ENCODE measurements at places on chromosomes 1 and 21.

GRCh38 chr1:233473549-233474204 is 140.2 kb upstream of the KCNK1 start:
- DNase-seq: no peak

- DNase-seq: no peak
Measured at GRCh38 chr1:95197616-95198252, 36.3 kb upstream of the RWDD3 start.

DNA sequence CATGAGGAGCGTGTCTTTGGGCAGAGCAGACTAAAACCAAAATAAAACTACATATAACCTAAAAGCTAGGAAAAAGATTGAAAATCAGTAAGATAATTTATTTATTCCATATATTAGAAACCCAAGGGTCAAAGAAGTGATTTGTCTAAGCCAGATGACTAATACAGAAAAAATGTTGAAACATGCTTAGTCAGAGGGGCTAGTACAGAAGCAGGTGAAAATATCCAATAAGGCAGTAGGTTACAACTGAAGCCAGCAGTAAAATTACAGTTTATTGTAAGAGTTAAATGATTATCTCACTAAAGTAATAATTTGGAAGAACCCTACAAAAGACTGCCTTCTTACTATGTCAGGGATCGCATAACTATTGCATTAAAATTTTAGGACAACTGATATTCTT is 1190.9 kb upstream of the PRMT6 start:
- DNase-seq: no peak

DNA sequence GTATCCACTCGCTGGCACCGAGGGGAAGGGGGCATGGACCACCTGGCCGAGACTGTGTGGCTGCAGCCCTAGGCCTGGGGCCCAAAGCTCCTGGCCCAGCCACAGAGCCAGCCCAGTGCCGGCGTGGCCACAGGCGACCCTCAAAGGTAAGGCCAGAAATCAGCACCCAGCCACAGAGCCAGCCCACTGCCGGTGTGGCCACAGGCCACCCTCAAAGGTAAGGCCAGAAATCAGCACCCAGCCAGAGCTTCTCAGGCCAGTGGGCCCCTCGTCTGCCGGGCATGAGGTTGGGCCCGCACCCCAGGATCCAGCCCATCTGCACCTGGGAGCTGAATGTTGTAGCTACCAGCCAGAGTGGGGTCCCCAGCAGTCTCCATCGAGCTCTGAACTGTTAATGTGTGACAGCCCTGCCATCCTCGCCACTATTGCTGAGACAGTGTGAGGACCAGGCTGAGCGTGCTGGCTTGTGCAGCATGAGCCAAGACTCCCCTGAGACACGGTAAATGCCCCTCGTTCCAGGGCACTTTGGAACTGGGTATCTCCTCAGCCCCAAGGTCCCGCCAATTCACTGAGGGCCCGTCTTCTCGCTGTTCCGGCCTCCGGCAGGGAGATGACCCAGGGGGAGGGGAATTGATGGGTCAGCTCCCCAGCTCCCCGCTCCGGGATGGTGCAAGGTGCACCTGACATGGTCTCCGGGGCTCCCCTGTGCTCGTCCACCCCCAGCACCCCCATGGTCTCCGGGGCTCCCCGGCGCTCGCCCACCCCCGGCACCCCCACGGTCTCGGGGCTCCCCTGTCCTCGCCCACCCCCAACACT is 4.7 kb upstream of the FTCD start:
- no peak for DNase-seq

GRCh38 chr1:165647517-165647916 is 16.5 kb downstream of the MGST3 start:
- no peak for DNase-seq

DNA sequence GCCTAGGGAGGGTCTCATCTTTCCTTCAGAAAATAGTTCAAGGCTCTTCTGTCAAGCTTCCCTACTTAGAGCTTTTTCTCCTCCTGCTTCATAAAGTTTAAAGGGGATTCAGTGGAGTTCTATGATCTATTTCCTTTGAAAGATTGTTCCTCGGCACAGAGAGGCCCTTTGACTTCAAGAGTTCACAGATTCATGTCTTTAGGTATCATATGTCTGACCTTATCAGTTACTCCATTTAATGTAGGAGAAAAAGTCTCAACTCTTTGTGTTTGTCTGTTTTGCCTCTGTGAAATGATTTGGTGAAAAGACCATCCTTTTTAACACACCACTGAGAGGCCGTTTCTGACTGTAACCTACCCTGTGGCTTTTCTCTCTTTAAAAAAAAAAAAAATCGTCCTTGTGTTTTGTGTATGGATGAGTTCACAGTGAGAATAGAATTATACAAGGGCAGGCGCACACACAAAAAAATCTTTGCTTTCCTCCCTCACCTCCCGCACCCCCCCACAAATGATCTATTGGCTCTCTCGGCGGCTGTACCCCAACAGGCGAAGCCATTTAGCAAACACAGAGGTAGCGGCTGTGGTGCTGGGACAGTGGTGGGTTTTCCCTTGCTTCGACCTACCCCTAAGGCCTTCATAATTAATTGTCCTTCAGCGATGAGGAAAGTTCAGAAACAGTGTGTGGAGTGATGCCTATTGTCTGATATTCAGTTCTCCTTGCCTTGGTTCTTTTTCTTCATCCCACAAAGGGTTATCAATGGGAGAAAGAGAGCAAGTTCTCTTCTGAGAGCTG is 29.6 kb downstream of the PROX1 start:
- DNase-seq: no peak

DNA sequence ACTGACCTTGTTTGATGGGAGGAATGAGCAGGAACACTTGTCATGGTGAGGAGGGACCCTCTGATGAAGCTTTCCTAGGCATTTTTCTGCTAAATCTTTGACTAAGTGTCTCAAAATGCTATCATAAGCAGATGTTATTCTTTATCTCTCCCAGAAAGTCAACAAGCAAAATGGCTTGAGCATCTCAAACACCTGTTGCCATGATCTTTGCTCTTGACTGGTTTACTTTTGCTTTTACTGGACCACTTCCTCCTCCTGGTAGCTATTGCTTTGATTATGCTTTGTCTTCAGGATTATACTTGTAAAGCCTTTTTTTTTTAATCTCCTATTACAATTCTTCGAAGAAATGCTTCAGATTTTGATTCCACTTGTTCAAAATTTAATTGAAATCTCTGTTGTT is 157.4 kb downstream of the GPR52 start:
- DNase-seq: no peak

GRCh38 chr1:97926017-97926708 is 5.3 kb upstream of the DPYD start:
- DNase-seq: no peak

DNA sequence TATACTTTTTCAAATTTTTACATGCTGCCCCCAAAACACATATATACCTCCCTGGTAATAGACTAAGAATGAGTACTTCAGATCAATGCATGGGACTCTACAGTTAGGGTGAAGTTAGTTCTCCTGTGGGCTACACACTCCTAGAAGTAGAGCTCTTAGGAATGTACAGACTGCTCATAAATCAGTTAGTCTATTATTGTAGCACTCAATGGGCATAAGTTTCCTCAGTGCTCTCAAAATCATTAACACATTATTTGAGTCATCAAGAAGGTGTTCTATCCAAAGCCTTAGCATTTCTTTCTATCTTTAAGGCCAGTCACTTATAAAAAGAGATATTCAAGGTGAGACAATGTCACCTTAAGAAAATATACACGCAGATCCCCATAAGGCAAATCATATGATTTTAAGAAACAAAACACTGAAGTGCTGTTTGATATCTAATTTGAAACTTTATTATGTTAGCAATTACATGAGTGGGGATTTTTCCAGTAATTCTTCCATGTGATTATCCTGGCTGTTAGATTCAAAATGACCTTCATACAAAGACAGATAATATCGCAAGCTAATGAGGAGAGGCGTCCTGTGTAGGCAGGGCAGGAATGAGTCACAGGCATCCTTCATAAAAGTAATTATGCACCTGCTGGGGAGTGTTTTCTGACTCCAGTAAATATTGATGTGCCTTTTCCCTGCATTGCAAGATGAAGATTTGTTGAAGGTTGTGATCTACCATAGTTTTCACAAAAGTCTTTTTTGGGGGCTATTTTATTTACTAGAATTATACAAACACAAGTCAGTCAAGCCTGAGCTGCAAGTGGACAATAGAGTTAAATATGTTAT is 167.2 kb upstream of the ATP1B1 start:
- no peak for DNase-seq

GRCh38 chr1:210239349-210240111 is 6.9 kb downstream of the SERTAD4 start:
- peak; percentile 79 for DNase-seq

DNA sequence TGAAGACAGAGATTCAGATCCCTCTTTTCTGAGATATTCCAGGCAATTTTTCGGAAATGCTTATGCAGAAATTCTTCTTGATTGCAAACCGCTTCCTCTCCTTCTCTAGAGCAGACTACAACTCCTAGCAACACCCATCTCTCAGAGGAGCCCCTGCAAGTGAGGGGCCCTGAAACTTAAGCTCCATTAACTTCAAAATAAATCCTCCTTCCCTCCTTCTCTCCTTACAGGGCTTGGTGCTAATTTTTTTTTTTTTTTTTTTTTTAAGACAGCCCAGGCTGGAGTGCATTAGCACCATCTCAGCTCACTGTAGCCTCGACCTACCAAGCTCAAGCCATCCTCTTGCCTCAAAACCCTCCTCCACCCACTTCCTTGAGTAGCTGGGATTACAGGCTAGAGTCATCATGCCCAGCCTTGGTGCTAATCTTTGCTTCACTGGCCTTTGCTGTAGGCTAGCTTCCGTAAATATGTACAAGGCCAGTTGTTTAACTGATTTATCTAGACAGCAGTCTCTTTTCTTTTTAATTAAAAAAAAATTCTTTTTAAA is 30.2 kb upstream of the SFPQ start:
- DNase-seq: no peak

- peak; percentile 63 for DNase-seq
Measured at GRCh38 chr1:218439541-218440295, 94.6 kb downstream of the TGFB2 start.

GRCh38 chr1:219550201-219550600 is 62.7 kb downstream of the ZC3H11B start:
- no peak for DNase-seq

GRCh38 chr1:181251713-181252075 is 163.2 kb downstream of the IER5 start:
- DNase-seq: no peak

GRCh38 chr1:119294722-119295121 is 73.9 kb upstream of the HAO2 start:
- no peak for DNase-seq

GRCh38 chr1:15303935-15304334 is 56.9 kb downstream of the FHAD1 start:
- no peak for DNase-seq

GRCh38 chr1:220921971-220922635 is 42.9 kb downstream of the HLX start:
- no peak for DNase-seq

DNA sequence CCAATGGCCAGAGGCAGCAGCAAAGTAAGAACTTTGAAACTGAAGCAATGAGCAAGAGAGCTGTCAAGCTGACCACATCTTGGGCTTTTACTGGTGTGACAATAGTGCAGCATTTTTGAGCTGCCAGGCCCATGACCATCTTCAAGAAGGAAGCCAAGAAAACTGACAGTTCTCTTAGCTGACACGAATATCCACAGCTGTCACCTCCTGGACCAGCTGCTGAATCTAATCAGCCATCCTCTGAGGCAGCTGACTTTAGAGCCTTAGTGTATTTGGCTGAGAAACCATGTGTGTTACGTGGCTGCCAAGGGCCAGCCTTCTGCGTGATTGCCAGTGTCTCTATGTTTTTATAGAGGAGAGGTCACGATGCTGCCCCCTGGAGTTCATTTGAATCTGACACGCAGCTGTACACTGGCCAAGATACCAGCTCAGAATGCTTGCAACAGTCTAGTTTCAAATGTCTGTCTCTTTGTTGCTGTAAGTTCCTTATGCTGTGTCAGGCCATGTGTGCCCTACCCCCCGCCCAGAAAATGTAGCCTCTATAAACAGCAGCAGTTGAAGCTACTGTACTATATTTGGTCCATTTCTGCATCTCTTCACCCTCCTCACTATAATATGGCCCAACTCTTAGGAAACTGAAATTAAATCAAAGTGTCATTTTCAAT is 39.7 kb downstream of the PALMD start:
- DNase-seq: peak; percentile 73

- DNase-seq: no peak
Measured at GRCh38 chr1:170669586-170670530, 5.9 kb downstream of the PRRX1 start.

- no peak for DNase-seq
Measured at GRCh38 chr1:184627007-184627341, 127.7 kb downstream of the EDEM3 start.

DNA sequence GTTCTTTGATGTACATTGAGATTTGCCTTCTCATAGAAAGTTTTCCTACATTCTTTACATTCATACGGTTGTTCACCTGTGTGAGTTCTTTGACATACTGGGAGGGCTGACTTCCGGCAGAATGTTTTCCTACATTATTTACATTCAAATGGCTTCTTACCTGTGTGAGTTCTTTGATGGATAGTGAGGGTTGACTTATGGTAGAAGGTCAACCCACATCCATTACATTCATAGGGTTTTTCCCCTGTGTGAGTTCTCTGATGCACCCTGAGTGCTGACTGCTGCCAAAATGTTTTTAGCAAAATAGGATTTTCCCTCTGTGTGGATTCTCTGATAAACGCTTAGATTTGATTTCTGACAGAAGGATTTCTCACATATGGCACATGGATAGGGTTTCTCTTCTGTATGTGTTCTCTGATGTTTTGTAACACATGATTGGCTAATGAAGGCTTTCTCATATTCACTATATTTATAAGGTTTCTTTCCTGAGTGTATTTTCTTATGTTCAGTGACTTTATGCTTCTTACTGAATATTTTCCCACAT is 37.7 kb downstream of the JMJD4 start:
- no peak for DNase-seq

DNA sequence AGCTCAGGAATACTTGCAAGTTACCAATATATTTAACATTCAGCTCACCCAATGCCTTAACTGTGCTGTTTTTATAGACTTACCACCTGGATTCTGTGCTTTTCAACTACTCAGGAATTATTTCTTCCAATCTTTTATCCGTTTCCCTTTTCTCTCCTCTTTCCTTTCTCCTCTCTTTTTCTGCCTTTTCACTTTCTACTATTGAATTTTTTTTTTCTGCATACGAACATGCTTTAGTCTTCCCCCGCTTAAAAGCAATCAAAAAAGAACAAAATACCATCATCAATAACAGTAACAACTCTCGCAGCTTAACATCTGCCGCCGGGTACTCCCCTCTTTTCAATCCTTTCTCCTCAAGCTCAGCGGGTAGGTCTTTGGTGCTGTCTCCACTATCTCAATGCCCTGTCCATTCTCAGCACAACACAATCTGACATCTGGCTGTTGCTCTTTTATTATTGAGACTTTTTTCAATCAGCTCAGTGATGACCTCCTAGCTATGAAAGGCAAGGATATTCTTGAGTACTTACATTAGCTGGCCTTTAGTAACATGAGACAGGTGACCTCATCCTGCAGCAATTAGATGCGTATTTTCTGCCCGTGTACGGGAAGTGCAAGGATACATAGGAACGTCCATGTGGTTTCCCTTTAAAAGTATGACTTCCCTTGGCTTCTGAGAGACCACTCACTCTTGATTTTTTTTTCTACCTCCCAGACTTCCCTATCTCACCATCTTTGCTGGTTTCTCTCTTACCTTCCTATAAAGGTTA is 40.2 kb upstream of the SIPA1L2 start:
- no peak for DNase-seq

- DNase-seq: no peak
Measured at GRCh38 chr1:228085287-228085951, 2.9 kb downstream of the ARF1 start.
